T follicular helper cell (primary cell): ENCODE measurements at places on chromosomes 5 and 9.

GRCh38 chr5:179878222-179879002 is 19.8 kb upstream of the MRNIP start:
- DNase-seq: no peak

DNA sequence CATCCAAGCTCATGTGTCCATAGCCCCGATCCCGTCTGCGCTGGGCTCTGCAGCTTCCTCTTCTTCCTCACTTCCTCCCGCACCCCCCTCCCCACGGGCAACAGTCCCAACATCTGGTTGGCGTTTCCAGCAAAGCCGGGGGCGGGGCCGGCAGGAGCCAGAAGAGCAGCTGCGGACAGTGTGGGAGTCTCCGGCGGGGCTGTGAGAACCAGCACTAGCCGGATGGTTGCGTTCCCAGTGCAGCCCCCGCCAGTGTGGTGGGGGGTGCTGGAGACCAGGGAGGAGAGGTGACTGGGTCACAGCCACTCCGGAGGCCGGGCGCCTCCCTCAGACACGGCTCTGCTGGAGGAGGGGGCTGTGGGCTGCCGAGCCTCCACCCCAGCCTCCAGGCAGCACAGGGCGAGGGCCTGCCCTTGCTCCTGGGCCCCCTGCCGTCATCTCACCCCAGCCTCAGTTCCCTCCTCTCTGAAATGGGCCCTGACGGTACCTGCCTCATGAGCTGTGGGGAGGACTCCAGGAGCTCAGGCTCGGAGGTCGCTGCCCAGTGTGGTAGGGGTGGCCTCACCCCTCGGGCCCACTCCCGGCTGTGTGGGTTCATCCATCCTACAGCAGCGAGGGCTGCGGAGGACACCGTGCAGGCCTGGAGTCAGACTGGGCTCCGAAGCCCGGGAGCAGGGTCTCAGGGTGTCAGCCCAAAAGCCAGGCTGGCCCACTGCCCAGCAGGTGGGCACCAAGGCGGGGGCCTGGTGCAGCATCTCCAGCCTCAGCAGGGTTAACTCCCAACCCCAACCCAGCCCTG is 41.5 kb upstream of the NOTCH1 start:
- DNase-seq: no peak

DNA sequence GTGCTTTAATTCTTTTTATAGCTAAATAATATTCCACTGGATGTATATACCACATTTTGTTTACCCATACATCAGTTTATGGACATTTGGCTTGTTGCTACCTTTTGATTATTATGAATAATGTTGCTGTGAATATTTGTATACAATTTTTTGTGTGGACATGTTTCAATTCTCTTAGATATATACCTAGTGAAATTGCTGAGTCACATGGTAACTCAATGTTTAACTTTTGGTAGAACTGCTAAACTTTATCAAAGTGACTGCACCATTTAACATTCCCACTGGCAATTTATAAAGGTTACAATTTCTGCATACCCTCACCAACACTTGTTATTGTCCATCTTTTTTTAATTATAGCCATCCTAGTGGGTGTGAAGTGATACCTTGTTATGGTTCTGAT is 22.1 kb downstream of the IL31RA start:
- DNase-seq: no peak

DNA sequence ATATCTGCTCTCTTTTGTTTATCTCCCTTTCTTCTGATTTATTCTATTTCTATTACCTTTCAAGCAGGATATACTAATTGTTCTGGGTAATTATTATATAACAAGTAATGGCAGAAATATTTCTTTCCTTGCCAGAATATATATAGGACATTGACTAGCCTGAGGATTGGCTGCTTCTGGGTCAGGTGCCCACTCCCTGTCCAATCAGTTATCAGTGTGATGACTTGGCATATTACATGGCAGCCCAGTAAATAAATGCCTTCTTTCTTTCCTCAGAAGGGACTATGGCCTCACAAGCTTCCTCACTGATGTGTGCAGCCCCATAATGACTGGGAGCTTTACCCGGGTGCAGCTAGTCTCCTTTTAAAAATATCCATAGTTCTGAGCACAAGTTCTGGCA is 301.1 kb downstream of the EFNA5 start:
- DNase-seq: no peak

GRCh38 chr5:6501701-6502100 is 53.0 kb downstream of the UBE2QL1 start:
- no peak for DNase-seq

DNA sequence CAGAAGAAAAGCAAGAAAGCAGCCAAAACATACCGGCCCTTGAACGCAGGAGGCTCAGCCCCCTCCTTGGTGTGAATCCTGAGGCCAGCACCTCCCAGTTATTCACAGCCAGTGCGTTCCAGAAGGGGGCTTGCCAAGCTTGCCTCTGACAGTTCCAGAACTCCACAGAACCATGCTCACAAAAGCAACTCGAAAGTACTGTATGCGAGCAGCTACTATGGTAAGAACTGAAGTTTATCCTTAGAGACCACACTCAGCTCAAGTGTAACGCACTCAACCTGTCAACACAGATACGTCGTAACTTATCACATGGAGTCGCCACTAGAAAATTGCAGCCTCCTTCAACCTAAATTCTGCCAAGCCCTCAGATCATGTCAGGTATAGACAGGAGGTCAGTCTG is 1.4 kb downstream of the UBAC1 start:
- no peak for DNase-seq

GRCh38 chr5:55675119-55675518 is 37.0 kb downstream of the SLC38A9 start:
- DNase-seq: no peak

DNA sequence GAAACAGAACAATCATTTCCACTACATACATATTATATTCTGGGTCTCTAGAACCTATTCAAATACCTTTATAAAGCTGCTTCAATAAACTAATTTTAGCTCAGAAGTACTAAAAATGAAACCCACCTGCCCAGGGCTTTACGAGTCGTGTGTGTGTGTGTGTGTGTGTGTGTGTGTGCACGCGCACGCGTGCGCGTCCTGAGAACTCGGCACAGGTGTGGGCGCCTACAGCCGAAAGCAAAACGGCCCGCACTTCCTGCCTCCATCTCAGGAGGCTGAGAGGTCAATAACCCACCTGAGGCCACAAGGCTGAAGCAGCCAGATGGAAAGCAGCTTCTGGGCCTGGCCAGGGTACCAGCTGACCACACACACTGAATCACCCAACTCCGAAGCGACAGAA is 3.0 kb downstream of the CLPTM1L start:
- no peak for DNase-seq

DNA sequence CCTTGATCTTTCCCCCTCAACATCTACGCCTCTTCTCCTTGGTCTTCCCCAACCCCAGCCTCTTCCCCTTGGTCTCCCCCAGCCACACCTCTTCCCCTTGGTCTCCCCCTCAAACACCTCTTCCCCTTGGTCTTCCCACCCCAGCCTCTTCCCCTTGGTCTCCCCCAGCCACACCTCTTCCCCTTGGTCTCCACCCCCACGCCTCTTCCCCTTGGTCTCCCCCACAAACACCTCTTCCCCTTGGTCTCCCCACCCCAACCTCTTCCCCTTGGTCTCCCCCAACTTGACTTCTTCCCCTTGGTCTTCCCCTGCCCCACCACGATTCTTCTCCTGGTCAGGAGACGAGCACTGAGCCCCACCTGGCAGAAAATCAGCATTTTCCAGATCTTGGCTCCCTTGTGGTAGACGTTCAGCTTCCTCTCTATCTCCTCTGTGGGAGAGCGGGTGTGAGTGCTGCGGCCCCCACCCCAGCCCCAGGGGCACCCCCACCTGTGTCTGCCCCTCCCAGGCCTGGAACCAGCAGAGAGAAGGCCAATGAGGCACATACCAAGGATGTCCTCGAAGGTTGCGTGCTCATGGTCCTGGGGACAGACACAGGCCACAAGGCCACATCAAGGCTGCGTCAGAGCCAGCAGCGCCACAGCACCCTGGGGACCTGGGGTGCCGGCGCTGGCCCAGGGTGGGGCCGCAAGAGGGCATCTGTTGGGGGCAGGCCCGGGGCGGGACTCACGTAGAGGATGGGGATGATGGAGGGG is 7.0 kb downstream of the NSMF start:
- DNase-seq: no peak

GRCh38 chr5:38148021-38148625 is 110.2 kb upstream of the EGFLAM start:
- DNase-seq: no peak
